ENCODE measurements at places on chromosomes 7 and 10.

DNA sequence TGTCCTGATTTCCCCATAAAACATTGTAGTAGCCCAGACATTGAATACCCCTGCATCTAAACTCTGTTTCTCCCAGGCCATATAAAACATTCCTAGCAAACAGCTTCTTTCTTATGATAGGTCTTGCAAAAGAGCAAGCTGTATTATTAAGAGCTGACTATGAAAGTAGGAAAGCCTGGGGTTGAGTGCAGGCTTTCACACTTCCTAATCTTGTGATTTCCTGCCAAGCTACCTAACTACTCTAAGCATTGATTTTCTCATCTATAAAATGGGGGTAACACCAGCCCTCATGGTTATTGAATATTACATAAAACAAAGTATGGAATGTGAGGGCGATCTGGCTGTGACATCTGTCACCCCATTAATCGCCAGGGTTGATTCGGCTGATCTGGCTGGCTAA lies 81.8 kb downstream of the ZNF277 start:
- DNase-seq = no peak

GRCh38 chr10:131249238-131249954 lies 62.1 kb downstream of the TCERG1L start:
- DNase-seq = no peak

GRCh38 chr10:24390746-24391145 lies 181.8 kb downstream of the KIAA1217 start:
- no peak for DNase-seq

DNA sequence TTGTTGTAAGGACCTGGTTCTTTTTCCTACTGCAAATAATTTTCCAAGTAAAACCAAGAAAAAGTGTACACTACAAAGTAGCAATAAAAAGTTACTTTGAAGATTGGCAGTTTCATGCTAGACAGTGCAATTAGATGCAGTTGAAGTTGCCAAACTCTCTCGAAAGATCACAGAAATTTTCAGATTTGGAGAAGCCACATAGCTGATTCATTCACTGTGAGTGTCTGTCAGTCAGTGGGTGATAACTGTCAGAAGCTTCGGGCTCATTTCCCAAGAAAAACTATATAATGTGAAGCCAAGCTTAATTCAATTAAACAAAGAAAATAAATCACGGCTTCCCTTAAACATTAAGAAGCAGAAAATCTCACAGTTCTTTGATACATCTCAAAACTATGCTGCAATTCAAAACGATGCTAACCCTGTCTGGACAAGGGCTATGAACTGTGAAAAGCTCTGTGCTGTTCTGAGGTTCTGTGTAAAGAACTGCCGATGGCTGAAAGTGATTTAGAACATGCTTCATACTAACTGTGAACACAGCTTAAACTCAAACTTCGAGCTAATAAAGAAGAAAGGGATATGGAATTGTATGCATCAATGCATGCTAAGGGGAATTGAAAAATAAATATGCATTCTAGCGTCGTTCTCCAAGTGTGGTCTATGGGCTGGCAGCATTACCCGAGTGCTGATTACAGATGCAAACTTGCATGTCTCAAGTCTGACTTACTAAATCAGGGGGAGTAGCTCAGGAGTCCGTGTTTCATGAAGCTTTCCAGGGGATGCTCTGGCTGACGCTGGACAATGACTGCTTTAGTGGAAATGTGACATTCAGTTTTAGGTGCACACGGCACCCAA lies 557.4 kb downstream of the CALN1 start:
- DNase-seq = no peak

- DNase-seq = no peak
Measured at GRCh38 chr10:73433538-73433867, at the start of gene MSS51. Gene MSS51 (minus strand): TSS chr10:73433561. CDS start chr10:73428284, 5,277 bp downstream.

- no peak for DNase-seq
Measured at GRCh38 chr7:53218730-53219504, 183.5 kb downstream of the POM121L12 start.

DNA sequence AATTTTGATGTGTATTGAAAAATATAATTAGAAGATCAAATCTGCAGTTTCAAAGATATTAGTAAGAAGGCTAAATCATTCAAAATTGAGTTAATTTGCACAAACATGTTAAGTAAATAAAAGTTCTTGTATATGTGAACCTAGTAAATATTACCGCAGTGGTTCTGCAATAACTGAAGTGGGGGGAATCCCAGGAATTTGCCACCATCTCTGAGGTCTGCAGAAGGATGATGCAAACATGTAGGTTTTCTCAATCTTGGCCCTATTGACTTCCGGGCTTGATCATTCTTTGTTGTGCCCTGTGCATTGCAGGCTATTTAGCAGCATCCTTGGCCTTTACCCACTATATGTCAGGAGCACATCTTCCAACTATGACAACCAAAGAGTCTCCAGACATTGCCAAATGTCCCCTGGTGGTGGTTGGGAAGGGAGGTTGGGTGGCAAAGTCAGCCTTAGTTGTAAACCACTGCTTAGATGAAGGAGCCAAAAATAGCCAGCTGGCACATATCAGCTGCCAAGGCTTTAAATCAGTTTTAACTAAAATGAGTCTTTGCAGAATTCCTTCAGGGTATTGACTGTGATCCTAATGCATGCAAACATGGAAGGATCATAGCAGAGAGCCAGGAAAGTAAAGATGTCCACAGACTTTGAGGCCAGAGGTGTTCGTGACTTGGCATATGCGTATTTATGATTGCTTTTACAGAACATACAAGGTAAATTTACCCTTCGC lies 146.3 kb downstream of the TRIL start:
- no peak for DNase-seq

DNA sequence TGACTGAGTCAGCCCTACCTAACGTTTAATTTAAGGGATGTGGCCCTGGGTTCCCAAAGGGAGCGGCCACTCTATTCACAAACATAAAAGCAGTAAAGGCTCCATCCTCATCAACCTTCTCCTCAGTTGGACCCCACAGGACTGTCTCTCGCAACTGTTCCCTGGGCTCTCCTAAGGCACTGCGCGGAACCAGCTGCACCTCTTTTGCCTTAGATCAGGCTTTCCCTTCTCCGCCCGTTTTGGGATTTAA lies 689 bp upstream of the GTPBP4 start:
- DNase-seq = no peak

DNA sequence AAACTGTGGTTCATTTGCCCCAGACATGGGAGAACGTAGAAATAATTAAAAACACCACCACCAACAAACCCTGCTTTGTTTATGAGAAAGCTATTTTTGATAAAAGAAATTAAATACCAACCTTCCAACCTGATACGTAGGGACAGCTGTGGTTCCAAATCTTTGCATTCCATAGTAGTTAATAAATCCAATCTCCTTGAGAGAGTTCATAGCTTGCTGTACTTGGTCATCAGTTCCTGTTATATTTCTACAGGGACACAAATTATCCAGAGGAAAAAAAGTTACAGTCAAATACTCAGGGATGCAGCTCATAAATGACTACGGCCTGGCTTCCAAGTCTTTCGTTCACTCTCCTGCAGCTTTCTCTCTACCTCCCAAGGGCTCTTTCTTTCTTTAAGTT lies 41.1 kb downstream of the PUS7 start:
- no peak for DNase-seq

DNA sequence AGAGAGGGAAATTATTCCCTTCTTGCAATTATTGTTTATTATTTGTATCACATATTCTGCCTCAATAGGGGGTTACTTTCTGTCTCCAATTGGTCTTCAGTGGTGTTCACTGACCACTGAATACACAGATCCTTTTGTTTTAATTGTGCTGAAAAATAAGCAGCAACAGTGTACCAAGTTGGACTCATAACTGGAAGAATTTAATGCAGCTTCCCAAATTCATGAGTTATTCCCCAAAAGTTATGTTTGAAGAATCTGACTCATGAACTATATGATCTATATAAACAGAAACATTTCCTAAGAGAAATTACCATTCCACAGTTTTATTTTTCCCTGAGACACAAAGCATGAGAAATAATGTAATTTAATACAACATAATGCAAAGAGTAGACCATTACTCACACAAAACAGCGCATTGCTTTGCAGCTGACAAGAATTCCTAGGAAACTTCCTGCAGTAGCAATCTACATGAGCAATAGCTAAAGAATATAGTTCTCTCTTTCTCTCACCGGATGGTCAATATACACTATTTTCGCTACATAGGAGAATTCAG lies 479.2 kb downstream of the HTR7 start:
- DNase-seq = no peak

- no peak for DNase-seq
Measured at GRCh38 chr7:157355784-157356511, 19.1 kb downstream of the DNAJB6 start.

DNA sequence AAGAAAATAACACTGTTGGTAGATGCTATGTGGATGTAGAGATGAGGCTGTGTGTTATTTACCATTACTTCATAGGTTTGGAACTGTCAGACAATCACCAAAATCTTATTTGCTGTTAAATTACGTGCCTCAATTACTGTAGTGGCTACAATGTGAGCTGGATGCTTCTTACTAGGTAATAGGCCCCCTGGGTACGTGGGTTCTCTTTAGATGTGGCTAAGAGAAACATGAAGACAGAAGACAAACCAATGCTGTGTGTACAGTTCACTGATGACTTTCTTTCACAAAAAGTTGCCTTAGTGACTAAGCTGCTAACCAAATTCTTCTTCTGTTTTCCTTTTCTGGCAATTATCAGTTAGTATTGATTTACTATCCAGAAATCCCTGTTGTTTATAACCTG lies 144.6 kb downstream of the SEMA3E start:
- no peak for DNase-seq

GRCh38 chr7:150881189-150881588 lies 28.9 kb downstream of the AOC1 start:
- DNase-seq = no peak

GRCh38 chr7:150685219-150686029 lies at the start of gene GIMAP2:
Gene GIMAP2 (plus strand): TSS chr7:150685706. CDS start chr7:150687060, 1,354 bp downstream.
- DNase-seq = peak; percentile 50

DNA sequence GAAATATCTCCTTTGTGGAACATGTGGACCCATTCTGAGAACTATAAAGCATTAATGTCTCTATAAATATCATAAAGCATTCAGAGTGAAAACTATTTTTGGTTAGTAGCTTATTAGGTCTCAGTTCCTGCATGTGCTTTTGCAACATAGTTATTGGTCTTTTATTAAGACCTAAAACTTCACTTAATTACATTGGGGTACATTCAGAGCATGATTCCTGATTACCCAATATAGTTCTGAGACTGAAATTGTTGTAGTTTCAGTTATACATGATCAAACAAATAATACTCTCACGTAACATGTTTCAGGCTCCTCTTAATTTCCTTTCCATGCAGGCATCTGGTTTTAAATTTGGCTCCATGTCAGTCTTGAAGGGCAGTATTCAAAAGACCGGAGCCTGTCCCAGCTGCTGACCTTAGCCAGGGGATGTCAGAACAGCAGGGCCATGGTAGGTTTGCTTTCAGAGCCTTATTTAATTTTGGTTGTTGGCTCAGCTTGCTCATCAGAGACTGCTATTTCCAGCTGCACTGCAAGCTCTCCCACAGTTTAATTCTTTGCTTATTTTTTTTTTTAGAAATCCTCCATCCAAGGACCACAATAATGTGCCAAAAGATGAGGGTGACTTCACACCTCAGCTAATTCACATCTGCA lies 447.8 kb upstream of the FZD8 start:
- no peak for DNase-seq

GRCh38 chr10:124867304-124867703 lies 65.7 kb downstream of the ABRAXAS2 start:
- DNase-seq = no peak

GRCh38 chr10:73908853-73909539 lies 1.9 kb upstream of the PLAU start:
- DNase-seq = no peak

GRCh38 chr10:99435986-99436638 lies 5.7 kb upstream of the GOT1 start:
- DNase-seq = peak; percentile 11

DNA sequence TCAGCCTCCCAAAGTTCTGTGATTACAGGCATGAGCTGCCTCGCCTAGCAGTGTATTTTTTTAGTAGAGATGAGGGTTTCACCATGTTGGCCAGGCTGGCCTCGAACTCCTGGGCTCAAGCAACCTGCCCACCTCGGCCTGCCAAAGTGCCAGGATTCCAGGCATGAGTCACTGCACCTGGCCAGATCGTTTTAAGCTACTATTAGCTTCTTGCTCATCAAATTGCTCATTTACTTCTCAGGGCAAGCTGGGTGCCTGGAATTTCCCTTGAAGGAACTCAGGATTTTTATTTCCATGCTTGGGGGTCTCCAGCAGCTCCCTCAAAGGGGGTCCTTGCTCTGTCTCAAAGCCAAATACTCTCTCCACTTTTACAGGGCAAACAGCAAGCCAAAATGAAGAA lies 798.0 kb upstream of the AUTS2 start:
- no peak for DNase-seq

- DNase-seq = no peak
Measured at GRCh38 chr10:34119456-34119855, 695.6 kb downstream of the PARD3 start.

DNA sequence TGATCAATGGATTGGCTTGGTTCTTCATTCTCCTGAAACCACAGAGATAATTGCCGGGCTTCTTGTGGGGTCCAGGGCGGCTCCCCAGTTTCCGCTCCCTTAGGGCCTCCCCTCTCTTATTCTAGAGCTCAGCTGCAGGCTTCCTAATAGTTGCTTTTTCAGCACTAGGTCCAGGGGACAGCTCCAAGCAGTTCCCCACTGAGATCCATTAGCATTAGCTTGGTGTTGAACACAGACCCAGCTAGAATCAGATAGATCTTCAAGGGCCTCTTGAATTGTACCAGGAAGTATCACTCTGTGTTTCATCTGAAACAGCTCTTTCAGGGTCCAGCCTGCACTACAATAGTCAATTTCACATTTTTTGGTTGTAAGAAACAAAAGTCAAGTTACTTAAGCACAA lies 238.7 kb downstream of the SEC23IP start:
- DNase-seq = peak; percentile 14

GRCh38 chr10:124870854-124871425 lies 69.3 kb downstream of the ABRAXAS2 start:
- no peak for DNase-seq

DNA sequence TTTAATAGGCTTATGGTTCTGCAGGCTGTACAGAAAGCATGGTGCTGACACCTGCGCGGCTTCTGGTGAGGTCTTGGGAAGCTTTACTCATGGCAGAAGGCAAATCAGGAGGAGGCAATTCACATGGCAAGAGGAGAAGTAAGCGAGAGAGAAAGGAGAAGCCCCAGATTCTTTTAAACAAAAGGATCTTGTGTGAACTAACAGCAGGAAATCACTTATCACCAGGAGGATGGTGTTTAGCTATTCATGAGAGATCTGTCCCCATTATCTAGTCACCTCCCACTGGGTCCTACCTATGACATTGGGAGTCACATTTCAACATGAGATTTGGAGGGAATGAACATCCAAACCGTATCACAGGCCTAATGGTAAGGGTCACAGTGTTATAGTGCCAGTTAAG lies 678.0 kb upstream of the KCND2 start:
- no peak for DNase-seq

DNA sequence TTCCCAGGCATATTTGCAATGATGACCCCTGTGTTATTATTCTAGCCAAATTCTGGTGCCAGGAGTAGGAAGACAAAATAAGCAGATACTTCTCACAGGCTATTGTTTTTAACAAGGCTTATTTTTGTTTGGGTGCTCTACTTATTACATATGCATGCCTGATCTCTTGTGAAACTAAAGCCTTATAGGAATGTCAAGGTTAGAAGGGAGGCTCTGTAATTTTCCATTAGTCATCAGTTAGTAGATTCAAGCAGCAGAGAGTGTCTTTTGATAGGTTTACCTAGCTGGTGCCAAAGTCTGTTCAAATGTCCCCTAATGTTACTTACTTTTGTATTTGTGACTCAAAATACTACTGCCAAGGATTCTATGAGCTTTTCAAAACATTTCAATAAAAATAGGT lies 11.7 kb upstream of the TMEM106B start:
- DNase-seq = no peak
